T1000 (cell line): ENCODE measurements at places on chromosomes 6 and 20.

DNA sequence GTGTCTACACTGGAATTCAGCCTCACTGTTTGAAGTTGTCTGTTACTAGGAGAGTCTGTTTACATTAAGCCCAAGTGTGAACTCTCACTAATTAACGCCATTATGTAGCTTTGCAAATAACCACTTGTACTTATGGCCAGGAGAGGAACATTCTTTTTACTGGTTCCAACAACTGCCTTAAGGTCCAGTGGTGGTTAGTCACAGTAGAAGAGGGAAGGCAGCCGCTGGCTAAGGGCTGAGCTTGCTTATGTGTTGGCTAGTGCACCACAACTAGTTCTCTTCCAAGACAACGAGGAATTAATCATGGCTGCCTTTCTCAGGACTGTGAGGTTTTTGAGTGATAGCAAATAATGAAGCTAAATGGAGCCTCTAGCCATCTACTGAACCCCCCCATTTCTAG lies 14.9 kb upstream of the SLC22A23 start:
- DNase-seq = no peak

- no peak for DNase-seq
These were observed 109.5 kb upstream of the SMLR1 start for GRCh38 chr6:130717657-130718056.

DNA sequence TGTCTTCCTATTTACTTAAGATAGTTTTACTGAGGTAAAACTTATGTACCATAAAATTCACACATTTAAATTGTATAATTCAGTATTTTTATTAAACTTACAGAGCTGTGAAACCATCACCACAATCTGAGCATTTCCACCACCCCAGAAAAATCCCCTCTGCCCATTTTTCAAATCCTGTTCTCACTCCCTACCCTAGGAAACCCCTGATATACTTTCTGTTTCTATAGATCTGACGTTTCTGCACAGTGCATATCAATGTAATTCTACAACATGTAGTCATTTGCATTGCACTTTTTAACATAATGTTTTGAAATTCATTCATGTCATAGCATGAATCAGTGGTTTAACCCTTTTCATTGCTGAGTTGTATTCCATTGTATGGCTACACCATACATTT lies 96.7 kb upstream of the OPRM1 start:
- no peak for DNase-seq

GRCh38 chr6:38262026-38262425 lies 377.7 kb downstream of the BTBD9 start:
- DNase-seq = no peak

DNA sequence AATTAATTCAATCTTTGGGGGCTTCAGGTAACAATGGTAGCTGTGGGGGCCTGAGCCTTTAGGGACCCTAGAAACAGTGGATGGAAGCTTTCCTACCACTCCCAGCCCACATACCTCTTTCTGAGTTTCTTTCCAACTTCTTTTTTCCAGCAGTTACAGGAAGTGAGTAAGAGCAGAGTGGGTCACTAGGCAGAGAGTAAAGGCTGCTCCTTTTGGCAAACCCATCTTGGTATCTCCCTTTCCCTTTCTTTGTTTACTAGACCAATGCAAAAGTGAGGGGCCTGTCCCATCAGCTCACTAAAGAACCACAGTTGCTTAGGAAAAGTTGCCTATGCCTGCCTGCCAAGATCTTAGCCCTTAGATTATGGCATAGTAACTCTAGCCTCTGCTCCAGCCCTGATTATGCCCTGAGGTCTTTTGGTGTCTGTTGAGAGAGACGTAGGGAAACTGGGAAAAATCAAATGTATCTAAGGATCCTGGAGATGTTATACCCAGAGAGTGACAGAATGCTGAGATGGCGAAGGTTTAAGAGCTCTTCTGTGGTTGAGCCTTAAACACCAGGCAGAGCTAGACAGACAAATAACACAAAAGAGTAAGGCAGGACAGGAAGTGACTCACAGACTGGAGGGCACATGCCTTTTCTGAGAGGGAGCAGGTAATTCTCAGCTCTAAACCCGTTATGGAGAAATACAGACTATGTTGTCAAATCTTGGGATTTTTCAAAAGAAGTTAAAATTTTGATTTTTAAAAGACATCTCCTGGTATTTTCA lies 31.3 kb downstream of the TRMT6 start:
- DNase-seq = no peak
